ENCODE measurements at places on chromosomes 11 and 22.

DNA sequence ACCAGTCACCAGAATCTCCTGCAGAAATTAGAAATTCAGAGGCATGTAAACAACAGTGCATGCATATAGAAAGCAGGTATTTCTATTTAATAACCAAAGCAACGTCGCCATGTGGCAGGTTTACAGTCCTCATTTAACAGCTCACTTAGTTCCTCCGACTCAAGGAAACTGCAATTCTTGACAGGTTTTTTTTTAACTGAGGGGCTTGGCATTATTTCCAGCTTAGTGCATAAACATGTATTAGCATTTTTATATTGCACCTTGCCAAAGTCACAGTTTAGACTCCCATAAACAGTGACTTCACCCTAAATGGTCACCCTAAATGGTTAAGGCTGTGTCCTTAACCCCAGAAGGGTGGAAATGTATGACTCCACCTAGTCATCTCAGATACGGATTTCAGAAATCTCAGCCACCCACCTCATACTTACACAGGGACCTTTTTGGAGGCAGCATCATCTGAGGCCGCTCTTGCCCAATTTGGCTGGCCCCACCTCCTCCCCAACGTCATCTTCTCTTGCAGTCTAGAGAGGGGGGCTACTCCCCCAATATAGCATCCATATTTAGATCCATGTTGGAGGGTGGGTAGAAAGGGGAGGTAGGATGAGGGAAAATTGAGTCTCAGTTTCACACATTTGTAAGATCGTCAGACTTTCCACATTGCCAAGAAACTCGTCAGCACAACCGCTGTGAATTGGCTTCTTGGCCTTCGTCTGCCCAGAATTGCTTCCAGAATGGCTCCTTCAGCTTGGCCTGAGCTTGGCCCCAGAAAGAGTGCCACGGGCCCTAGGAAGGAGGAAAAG lies 31.8 kb upstream of the SLC35C1 start:
- no peak for DNase-seq

GRCh38 chr11:72353861-72354260 lies 80.5 kb downstream of the CLPB start:
- DNase-seq = no peak

DNA sequence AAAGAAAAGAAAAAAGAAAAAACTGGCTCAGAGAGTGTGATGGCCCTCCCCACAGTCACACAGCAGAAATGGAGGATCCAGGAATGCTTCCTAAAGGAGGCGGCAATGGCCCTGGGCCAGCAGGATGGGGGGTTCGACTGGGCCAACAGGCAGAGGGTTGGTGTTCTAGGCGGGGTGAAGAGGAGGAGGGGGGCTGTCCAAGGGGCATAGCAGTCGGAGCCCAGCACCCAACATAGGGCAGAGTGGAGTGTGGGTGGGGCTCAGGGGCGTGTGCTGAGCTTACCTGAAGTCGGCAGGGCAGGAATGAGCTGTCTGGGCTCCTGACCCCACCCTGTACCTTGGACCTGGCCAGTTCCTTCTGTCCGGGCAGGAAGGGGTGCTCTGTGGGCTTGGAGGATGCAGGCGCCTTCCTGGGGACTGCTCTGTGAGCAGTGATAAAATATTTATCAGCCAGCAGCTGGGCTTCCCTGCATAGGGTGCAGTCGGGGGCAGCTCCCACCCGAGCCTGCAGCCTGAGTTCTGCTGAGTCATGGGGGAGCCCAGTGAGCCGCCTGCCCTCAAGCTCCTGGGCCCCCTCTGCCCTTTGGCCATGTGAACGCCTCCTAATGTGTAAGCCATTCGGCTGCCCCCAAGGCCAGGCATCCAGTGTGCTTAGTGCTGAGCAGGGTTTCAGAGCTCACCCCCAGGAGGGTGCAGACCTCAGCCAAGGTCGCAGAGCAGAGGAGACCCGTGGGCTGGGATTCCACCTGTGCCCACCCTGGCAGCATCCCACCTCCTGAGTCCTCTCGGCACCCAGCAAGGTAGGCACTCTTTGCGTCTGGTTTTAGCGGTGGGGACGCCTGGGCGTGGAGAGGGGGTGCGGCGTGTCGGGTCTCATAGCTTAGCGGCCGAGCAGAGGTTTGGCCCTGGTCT lies 25.3 kb upstream of the PRR5 start:
- DNase-seq = no peak

GRCh38 chr11:110665689-110666465 lies 46.4 kb downstream of the ARHGAP20 start:
- DNase-seq = no peak

DNA sequence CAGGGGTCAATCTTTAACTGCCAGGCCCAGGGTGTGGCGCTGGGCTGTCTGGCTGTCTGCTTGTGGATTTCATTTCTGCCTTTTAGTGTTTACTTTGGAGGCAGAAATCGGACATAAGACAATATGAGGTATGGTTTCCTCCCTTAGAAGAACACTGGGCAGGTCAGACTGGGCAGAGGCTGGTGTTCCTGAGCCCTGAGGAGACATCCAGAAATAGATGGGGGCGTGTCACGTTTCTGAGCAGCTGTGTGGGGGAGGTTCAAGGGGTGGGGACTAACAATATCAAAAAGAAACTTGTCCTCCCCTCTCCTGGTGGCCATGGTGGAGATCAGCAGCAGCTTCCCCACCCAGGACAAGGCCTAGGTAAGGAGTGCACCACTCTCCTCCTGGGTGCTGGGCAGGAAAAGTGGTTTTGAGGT lies at the start of gene ART1:
Gene ART1 (plus strand): TSS at position 312 of the 419 bp plus-strand sequence. CDS start 14,086 bp downstream, outside the sequence.
- DNase-seq = no peak

DNA sequence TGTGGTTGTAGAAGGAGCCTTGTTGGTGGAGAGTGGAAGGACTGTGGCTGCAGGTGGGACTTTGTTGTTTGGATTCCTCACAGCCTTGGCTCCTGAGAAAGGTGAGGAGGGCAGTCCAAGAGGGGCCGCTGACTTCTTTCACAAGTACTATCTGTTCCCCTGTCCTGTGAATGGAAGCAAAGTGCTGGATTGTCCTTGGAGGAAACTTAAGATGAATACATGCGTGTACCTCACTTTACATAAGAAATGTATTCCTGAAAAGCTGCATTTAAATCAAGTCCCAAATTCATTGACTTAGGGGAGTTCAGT lies 2.4 kb downstream of the FUT4 start:
- DNase-seq = no peak

DNA sequence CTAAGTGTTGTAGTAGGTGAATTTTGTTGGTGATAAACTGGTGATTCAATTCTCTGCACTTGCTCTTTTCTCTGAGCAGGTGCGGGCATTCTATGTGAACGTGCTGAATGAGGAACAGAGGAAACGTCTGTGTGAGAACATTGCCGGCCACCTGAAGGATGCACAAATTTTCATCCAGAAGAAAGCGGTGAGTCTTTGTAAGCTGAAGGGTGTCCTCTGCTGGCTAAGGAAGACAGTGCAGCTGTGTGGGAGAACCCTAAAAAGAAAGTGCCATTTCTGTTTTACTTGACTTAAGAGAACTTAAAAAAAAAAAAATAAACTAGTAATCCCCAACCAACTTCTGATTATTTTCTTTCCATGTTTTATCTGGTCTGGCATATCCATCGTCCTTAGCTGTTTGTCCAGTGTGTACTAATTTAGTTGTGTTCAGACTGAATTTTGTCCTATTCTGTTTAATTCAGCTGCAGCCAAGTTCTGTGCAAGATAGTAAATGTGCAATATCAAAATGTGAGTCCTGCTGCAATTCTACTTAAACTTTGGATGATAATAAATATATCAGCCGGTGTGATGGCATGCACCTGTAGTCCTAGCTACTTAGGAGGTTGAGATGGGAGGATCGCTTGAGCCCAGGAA lies 29.6 kb downstream of the CAT start:
- peak; percentile 48 for DNase-seq

- DNase-seq = no peak
Measured at GRCh38 chr11:93481279-93481678, 61.9 kb downstream of the SMCO4 start.

DNA sequence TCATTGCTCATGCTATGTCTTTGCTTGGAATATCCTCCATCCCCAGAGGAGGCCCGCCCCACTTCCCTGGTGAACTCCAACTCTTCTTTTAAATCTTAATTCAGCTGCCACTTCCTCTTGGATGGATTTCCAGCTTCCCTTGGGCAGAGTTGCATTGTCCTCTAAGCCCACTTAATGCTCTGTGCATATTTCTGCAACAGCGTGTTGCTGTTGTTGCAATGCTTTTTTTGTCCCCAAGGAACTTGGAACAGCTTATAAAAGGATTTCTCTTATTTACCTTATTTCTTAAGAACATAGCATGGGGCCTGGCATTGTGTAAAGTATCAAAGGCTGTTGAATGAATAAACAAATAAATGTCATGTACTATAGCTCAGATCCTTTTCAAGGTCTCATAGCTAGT lies 507.4 kb downstream of the METTL15 start:
- DNase-seq = no peak

DNA sequence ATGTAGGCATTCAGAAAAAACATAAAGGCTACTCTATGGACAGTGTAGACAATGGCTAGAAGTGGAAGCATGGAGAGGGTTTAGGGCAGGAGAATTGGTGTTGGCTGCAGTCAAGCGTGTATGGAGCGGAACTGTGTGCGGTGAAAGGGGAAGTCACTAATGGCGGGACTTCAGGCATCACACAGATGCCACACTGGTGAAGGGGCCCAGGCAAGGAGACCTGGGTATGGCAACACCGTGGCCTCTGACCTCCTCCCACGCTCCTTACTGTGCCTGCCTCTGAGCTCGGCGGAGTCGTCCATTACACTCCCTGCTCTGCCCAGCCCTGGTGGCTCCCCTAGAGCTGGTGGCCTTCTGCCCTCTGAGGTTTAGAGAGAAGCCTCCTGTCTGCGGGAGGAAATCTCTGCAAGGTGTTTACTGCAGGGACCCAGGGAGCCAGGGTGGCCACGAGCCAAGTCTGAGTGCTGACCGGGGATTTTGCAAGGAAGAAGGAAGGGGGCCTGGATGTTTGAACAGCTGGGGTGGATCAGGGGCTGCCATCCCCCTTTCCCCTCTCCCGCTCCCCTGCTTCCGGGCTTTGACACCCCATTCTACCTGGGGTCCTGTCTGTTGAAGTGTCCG lies 75.1 kb upstream of the TSPAN18 start:
- no peak for DNase-seq

DNA sequence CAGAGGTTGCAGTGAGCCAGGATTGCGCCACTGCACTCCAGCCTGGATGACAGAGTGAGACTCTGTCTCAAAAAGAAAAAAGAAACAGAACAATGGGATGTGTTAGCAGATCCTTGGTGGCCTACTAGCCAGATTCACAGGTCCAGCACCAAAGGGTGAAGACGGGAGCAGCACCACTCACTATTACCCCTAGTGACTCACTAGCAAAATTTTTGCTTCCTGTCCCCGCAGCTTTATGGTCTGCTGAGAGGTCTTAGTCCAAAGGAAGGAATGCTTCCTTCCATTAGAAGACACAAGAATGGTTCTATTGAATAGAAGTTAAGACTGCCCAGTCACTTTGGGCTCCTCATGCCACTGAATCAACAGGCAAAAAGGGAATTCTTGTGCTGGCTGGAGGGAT lies 35.9 kb upstream of the NUP50 start:
- DNase-seq = no peak

DNA sequence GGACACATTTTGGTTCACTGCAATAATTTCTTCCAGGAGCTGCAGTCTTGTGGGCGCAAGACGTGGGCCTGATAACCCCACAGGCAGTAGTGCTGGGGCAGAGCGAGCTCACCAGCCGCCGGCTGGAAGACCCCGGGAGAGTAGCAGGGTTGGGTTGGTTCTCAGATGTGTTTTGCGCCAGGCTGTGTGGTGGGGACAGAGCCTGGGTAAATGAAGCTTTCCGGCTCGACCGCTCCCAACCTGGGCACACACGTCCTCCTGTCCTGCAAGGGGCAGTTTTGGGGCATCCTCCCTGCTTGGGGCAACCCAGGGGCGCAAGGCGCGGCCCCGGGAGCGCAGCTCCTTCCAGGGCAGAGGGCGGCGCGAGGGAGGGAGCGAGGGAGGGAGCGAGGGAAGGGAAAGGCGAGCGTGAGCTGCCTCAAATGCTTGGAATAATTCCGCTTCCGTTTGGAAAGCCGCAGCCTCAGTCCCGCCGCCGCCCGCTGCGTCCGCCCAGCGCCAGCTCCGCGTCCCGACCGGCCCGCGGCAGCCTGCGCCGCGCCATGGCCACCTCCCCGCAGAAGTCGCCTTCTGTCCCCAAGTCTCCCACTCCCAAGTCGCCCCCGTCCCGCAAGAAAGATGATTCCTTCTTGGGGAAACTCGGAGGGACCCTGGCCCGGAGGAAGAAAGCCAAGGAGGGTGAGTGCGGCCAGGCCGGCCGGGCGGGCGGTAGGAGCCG lies at the start of gene PARVA:
Gene PARVA (plus strand): TSS at position 466 of the 718 bp plus-strand sequence. CDS start 77 bp downstream, at position 543.
- no peak for DNase-seq

DNA sequence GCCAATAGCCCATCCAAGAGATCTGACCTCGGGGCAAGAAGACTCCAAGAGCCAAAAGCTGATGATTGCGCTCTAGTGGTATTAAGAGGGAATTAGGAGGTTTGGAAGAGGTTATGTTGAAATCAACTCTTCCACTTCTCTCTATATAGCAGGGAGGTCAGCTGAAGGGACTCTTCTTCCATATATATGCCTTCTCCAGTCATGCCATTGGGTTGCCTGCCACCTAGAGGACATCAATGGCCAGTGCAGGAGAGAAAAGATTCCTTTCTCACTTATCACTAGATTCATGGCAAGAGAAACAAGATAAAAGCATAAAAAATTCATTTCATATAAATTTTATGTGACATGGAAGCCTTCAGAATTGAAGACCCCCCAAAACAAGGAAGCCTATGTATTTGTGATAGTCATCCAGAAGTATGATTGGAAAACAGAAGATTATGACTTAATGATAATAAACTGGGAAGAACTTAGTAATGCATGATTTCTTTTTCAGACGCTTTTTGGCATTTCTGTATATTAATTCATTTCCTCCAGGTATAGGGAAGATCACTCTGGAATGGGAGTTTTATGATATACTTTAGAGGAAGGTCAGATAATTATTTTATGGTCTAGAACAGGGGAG lies 435.1 kb upstream of the DDI1 start:
- peak; percentile 42 for DNase-seq

GRCh38 chr22:20607157-20607907 lies 99.9 kb downstream of the MED15 start:
- peak; percentile 15 for DNase-seq

DNA sequence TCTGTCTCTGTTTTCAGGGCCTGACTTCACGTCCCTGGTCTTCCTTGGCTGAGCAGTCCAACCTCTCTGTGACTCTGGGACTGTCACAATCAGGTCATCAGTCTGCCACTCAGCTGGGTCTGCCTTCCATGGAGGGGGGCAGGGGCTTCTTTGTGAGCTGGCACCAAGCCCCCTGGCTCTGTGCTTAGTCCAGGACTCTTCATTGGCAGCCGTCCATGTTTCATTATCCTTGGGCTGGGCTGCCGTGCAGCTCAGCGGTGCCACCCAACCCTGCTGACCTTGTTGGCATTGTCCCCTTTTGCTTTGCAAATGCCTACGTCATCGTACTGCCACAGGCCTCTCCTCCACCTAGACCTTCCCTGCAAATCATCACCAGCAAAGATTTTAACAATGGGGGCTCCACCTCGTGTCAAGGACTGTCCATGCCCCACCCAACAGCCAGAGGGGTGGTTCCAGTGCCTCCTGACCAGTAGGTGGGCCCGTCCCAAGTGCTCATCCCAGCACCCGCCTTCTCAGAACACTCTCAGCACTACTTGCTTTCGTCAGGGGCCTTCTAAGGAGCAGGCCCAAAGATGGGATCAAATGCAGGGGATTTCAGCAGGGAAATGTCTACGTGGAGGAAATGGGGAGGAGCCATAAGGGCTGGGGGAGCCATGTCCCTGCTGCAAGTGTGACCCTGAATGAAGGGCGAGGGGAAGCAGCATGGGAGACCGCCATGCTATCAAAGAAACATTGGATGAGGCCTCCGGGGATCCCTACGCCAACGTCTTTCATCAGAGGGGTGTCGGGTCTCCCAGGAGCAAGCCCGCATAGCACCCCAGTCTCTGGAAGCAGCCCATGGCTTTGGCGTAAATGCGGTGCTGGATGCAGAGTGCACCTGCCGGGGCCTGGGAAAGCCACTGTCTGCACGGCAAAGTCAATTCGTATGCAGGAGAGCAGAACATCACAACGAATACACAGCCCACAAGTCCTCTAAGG lies 18.2 kb downstream of the KRTAP5-6 start:
- DNase-seq = no peak
